CD4-positive, alpha-beta T cell (primary cell): ENCODE measurements at places on chromosomes 4 and X. TPM values are rescaled to one million over a fixed set of nuclear protein-coding genes. Genes with fewer than 3 reads are reported as not detected.
A peak's percentile ranks its signal among the peaks of the same experiment; 100 is the strongest.

The PAQR3 gene
- total RNA-seq = 29.5 TPM

- no peak for DNase-seq
Measured at GRCh38 chr4:123127218-123127617, 204.8 kb upstream of the NUDT6 start.

GRCh38 chr4:161336016-161336530, 827.7 kb downstream of the FSTL5 start:
- DNase-seq = no peak

The SPANXB1 gene
- total RNA-seq = not detected

The TEX13C gene
- not detected for total RNA-seq

The TRIM2 gene
- 3.4 TPM for total RNA-seq

The SUPT20HL1 gene
- not detected for total RNA-seq

The AKAP14 gene
- total RNA-seq = not detected

DNA sequence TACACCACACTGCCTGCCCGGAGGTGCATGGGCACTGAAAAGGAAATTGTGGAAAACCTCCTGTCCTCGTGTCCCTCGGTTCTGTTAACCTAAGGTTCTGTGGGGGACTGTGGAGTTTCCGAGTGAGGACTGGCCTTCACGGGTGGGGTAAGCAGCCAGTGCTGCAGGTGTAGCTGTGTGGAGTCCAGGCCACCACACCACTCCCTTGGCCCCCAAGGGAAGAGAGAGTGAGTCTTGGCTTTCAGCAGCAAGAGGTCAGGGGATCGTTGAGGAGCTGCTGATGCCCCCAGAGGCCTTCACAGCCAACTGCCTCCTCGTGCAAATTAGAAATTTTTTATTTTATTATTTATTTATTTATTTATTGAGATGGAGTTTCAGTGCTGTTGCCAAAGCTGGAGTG, 20.4 kb downstream of the BEND4 start:
- no peak for DNase-seq

DNA sequence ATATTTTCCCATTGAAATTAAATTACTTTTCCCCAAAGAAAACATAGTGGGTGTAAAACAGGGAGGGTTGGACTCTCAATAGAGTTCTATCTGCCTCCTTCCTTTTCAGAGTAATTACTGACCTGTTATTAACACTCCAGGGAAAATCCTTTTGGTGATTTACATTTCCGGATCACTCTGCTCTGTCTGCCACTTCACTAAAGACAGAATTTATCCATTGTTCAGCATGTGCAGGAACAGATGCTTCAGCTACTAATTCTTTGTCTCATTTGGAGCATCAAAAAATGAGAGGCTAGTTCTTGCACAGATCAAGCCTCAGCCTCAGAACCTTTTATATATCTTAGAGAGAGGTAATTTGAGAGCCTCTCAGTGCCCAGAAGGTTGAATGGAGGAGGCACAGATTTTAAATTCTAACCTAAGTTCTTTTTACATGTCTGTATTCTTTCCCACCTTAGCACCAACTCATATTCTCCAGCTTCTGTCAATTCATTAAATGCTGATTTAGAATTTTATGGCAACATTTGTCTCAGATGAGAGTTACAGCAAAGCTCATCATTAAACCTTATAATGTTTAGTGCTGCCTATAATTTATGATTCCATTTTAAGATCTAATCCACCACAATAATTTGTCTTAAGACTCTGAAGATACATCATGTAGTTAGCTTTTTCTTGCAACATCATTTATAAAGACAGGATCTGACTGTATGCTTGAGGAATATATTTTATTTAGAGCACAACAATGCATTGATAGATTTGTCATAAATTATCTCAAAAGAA, 1494.4 kb downstream of the STIM2 start:
- DNase-seq = no peak

DNA sequence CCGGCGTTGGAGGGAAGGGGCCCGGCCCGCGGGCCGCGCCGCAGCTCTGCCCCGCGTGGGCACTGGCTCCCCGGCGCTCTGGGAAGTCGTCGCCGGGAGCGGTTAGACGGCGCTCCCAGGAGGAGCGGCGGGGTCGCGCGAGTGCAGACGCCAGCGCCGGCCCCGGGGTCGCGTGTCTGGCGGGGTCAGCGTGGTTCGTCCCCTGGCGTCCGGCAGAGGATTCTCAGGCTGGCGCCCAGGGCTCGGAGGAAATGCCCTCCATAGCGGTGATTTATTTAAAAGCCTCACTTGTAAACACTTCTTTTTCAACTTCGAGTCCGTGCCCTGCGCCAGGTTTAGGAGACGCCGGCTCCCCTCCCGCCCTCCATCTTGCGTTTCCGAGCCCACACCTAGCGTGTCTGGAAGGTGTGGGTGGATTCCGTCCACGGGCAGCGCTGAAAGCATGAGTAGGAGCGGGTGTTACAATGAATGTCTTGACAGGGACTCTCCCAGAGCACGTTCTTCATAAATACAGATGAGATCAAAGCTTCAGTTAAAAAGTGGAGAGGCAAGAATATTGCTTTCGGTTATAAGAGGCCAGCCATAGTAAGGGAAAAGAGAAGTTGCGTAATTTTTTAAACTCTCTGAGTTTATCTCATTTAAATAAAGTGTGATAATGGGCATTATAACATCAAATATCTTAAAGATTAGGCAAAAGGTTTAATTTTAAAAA, 692 bp downstream of the FAM241A start:
- DNase-seq = peak; percentile 64

GRCh38 chrX:141176586-141177451, at the start of gene LDOC1:
Gene LDOC1 (minus strand): TSS chrX:141177129. CDS start chrX:141177021, 108 bp downstream.
- DNase-seq = peak; percentile 83

DNA sequence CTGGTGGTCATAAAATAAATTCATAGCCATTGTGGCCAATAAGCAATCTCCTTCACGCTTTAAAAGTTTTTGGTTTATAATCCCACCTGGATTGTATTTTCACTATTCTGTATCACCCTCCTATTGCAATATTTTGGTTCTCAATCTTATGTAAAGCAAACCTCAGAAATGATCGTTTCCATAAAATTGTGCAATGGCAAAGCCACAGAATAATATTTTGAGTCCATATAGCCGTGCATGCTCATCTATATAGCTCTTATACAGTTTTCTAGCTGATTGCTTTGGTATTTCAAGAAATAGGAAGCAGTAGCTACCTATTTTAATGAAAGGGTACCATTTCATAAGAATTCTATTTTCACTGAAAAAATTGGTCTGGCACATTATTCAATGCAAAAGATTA, 10.0 kb upstream of the HAND2 start:
- no peak for DNase-seq

- DNase-seq = no peak
Measured at GRCh38 chr4:158046345-158046744, 126.5 kb downstream of the GASK1B start.
